Left lung (tissue), 14 donors: ENCODE measurements at places on chromosomes 16 and 17. TPM values are rescaled to one million over a fixed set of nuclear protein-coding genes. Genes with fewer than 3 reads are reported as not detected.
A peak's percentile ranks its signal among the peaks of the same experiment; 100 is the strongest.

- no peaks in the 10 kb centered on the region for H3K27me3 ChIP-seq
- H3K27ac ChIP-seq, result no peak overlapping the region
- no peaks in the 10 kb centered on the region for H3K4me1 ChIP-seq
- no peak overlapping the region for H3K4me3 ChIP-seq
- H3K36me3 ChIP-seq, result no peaks in the 10 kb centered on the region
Observed at GRCh38 chr16:72657791-72658190, 390.1 kb downstream of the ZFHX3 start.

DNA sequence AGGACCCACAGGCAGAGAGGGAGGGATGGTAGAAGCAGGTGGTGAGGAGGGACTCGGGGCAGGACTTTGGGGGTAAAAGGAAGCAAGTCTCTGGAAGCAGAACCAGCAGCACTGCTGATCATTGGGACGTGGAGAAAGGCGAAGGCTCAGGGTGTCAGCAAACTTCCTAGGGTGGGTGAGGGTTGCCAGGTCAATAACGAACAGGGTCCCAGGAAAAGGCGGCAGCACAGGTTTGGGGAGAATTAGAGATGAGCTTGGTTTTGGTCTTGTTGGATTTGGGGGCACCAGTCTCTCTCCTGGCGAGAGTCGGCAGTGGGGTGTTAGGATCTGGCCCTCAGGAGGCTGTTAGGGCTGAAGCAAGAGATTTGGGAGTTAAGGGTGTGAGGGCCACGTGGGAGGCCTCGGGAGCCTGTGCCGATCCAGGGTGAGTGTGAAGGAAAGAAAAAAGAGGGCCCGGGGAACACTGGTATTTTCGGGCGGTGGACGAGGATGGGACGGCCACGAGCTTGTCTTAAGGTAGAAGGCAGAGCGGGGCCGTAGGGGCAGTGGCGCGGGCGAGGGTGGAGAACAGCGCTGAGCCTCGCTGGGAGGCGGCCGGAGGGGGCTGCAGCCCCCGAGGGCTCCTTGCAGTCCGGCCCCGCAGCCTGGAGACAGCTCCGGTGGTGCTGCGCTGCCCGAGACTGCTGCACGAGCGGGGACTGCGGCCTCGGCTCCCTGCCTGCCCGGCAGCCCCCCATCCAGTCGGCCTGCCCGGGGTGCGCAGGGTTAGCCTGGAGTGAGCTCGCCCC is 765 bp upstream of the ADORA2B start:
- DNase-seq, result no peak
- H3K4me1 ChIP-seq, result peaks cover 62% of the 10 kb centered on the region
- no peaks in the 10 kb centered on the region for H3K27me3 ChIP-seq
- H3K27ac ChIP-seq, result no peak overlapping the region
- no peaks in the 10 kb centered on the region for H3K36me3 ChIP-seq

GRCh38 chr17:37358098-37358829 is 17.5 kb upstream of the C17orf78 start:
- H3K4me1 ChIP-seq, result no peaks in the 10 kb centered on the region
- H3K27me3 ChIP-seq, result no peaks in the 10 kb centered on the region
- H3K36me3 ChIP-seq, result no peaks in the 10 kb centered on the region
- peak; percentile 75 for DNase-seq

- no peaks in the 10 kb centered on the region for H3K27me3 ChIP-seq
- no peak overlapping the region for H3K4me3 ChIP-seq
- no peaks in the 10 kb centered on the region for H3K4me1 ChIP-seq
- no peaks in the 10 kb centered on the region for H3K36me3 ChIP-seq
- no peak for DNase-seq
- H3K27ac ChIP-seq, result no peak overlapping the region
Observed at GRCh38 chr16:83215406-83216001, 588.7 kb downstream of the CDH13 start.

DNA sequence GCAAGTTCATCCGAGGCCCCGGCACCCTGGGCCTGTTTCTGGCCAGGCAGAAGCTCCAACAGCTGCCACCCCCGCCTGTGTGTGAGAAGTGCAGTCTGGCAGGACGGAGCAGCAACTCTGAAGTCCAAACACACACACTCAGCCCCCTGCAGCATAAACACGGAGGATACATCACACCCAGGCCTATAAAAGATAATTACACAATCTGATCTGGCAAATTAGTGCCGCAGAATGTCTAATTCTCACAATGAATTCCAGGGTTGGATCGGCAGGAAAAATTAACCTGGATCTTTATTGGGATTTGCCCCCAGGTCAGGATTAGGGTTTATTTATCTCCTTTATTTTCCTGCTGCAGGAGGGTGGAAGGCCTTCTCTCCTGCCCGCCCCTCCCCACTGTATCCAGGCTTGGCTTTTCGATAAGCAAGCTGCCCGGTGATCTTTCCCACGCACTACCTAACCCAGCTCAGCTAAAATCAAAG is 311.4 kb downstream of the SOX9 start:
- DNase-seq, result no peak
- no peak overlapping the region for H3K27ac ChIP-seq
- H3K4me1 ChIP-seq, result no peaks in the 10 kb centered on the region
- H3K27me3 ChIP-seq, result no peaks in the 10 kb centered on the region

DNA sequence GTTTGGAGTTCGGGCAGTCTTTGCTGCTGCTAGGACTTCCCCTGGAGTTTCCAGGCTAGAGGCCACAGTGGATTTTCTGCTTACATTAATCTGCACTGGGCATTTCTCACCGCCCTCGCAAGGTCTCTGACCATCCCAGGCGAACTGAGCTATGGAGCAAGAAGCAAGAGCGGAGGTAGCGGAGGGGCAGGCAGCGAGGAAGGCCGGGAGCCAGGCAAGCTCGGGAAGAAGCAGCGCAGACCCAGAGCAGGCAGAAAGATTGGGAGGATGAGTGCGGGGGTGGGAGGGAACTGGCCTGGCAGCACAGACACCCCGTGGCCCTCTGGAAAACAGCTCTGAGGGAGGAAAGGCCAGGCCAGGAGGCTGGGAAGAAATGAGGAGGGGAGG is 3.8 kb downstream of the COTL1 start:
- H3K27ac ChIP-seq, result no peak overlapping the region
- peaks cover 91% of the 10 kb centered on the region for H3K4me1 ChIP-seq
- no peak overlapping the region for H3K4me3 ChIP-seq
- no peak for DNase-seq
- no peaks in the 10 kb centered on the region for H3K27me3 ChIP-seq
- peaks cover 12% of the 10 kb centered on the region for H3K36me3 ChIP-seq

GRCh38 chr16:53891409-53892139 is 187.6 kb downstream of the FTO start:
- no peaks in the 10 kb centered on the region for H3K4me1 ChIP-seq
- no peak overlapping the region for H3K4me3 ChIP-seq
- no peaks in the 10 kb centered on the region for H3K36me3 ChIP-seq
- H3K27me3 ChIP-seq, result no peaks in the 10 kb centered on the region

DNA sequence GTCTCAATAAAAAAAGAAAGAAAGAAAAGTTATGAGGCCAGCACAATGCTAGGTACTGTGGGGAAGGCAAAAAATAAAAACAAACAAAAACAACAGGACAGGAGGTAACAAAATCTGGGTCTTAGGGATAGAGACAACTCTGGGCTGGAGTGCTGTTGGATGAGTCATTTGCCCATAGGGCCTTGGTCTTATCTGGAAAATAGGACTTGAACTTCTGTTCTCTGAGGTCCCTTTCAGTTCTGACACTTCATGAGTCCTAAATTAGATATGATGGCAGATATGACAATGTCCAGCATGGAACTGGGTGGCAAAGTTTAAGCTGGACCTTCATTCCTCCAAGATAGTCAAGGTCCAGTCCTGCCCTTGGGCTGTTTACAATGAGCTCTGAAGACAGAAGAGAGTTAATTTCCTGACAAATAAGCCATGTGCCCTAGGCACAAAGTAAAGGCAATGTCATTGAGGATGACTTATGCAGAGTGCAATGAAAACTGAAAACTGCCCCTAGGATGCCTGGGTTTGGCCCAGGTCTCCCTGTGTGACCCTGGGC is 8.9 kb upstream of the HDAC5 start:
- no peak overlapping the region for H3K4me3 ChIP-seq
- H3K4me1 ChIP-seq, result peaks cover under 1% of the 10 kb centered on the region
- H3K27ac ChIP-seq, result no peak overlapping the region
- no peak for DNase-seq

DNA sequence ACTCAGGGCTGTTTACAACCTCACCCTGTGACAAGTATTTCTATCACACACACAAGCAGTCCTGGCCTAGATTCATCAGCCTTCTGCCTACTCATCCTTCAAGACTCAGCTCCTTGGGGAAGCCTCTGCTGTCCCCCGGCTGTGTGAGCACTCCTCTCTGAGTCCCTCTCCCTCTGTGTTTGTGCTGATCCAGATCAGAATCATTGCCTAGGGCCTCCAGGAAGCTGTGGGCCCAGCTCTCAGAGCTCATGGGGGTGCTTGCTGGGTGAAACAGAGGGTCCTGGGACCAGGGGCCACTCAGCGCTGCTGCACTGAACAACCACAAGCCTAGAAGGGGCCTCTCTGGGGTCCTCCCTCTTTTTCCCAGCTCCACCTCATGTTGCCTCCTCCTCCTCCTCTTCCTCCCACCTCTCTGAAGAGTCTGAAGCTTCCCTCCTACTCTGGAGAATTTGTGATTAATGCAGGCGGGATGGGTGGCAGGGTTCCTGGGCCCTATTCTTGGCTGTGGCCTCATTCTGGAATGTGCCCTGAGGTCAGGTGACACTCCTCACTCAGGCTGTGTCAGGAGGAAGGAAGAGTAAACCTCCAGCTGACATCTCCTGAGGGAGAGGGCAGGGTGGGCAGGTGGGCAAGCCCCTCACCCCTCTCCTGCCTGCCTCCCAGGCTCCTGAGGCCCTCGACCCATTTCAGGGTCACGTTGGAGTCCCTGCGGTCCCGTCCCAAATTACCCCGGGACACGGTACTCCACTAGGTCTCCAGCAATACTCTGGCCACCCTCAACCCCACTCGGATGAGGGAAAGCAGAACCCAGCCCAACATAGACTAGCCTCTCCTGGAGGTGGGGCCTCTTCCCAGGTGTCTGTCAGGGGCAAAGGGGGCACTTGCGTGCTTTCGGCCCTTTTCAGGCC is 10.1 kb downstream of the WFIKKN2 start:
- H3K27me3 ChIP-seq, result no peaks in the 10 kb centered on the region
- H3K4me1 ChIP-seq, result no peaks in the 10 kb centered on the region
- no peak overlapping the region for H3K4me3 ChIP-seq
- H3K27ac ChIP-seq, result no peak overlapping the region
- H3K36me3 ChIP-seq, result no peaks in the 10 kb centered on the region

DNA sequence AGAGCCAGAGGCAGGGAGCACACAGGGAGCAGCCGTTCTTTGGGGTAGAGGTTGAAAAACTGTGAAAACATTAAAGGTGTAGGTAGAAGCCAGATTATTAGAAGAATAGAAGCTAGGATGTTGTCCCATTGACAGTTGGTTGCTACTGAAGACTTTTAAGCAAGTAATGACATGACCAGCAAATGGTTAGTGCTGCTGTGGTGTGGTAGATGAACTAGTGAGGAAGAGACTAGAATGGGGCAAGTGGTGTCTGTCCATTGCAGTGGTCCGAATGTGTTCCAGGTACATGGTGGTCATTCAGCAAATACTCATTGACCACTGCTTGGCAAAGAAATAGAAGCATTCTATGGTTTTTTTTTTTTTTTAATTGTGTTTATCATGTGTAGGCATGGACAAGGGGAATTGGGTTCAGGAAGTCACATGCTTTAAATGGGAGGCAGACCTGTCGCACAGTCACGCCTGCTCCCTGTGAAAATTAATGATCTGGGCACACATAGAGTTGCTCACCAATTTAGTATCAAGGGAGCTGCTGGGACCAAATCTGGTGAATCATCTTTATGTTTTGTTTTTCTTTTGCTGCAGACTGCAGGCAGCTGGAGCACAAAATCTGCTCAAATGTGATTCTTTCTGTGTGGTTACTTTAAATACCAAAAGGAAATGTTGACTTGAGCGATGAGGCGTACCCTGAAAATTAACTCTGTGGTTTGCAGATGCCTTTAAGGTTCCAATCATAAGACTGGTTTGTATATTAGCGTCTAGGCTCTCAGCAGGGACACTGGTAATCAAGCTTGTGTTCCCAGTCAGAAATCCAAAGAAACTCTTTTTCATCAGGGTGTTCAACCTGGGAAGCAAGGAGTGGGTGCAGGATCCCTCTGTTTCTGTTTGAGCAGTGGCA is 30.7 kb downstream of the YPEL2 start:
- no peaks in the 10 kb centered on the region for H3K36me3 ChIP-seq
- no peaks in the 10 kb centered on the region for H3K27me3 ChIP-seq
- peaks cover 50% of the 10 kb centered on the region for H3K4me1 ChIP-seq
- peak overlapping the region; percentile 51 for H3K27ac ChIP-seq
- DNase-seq, result no peak
- H3K4me3 ChIP-seq, result no peak overlapping the region

DNA sequence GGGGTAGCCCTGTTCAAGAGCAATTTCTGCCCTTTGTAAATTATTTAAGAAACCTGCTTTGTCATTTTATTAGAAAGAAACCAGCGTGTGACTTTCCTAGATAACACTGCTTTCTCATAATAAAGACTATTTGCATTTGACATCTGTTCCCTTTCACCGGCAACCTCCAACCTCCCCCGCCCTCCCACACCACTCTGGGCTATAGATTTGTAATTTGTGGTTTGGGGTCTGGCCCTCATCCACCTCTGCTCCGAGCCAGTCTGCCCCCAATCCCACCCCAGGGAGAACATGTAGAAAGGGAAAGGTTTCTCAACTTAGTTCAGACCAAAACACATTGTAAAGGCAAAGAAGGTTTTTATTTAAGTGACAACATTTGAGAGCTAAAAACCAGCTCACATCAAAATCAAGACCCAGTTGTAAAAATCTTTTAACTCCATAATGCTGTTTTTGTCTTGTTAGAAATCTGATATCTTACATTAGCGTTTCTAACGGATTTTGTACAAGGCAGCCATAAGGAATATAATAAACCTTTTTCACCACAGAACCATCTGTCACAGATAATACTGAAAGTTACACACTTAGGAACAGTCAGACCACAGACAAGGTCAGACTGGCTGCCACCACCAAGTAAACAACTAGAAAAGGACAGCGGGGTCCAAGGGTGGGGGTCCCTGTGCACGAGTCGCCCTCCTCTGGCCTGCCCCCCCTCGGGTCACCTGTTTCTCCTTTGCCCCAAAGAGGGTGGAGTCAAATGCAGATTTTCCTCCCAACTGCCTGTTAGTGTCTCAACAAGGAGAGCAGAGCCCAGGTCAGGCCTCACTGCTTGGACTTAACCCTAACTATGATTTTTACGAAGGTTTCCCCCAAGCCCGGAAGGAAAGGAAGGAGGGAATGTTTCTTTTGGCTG is 6.9 kb downstream of the PIMREG start:
- no peaks in the 10 kb centered on the region for H3K27me3 ChIP-seq
- no peak overlapping the region for H3K27ac ChIP-seq
- no peak overlapping the region for H3K4me3 ChIP-seq

KRTAP4-4 gene
- not detected for polyA plus RNA-seq

CDH13 gene
- 2.7 TPM for polyA plus RNA-seq

CORO6 gene
- polyA plus RNA-seq, result 3.9 TPM

SLC12A3 gene
- polyA plus RNA-seq, result 0.16 TPM
